NCI-H1092 (cell line): ENCODE measurements at places on chromosomes 13 and 19.

DNA sequence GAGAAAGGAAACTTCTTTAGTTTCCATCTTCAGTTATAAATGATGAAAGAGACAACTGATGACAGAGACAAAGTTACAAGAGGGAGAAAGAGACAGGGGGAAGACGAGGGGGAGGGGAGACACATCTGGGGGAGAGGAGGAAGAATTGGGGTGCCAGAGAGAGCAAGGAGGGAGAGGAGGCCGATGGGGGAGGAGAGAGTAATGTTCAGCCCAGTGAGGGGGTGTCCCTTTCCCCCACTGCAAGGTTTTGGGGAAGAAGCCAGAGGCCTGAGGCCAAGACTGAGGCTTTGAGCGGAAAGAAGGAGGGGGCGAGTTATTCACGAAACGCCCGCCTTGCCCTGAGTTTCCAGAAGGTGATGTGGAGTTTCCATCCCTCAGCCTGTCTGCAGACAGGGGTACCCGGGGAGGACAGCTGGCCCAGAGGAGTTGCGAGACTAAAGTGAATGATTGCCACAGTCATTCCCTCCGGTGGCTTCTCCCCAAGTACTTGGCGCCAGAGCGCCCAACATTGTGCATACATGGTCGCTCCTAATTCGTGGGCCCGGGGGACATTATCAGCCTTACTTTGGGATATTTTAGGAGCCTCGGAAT is 558 bp upstream of the PPAN start:
- no peak for DNase-seq

- no peak for DNase-seq
Measured at GRCh38 chr19:4388337-4389063, 11.8 kb downstream of the SH3GL1 start.

DNA sequence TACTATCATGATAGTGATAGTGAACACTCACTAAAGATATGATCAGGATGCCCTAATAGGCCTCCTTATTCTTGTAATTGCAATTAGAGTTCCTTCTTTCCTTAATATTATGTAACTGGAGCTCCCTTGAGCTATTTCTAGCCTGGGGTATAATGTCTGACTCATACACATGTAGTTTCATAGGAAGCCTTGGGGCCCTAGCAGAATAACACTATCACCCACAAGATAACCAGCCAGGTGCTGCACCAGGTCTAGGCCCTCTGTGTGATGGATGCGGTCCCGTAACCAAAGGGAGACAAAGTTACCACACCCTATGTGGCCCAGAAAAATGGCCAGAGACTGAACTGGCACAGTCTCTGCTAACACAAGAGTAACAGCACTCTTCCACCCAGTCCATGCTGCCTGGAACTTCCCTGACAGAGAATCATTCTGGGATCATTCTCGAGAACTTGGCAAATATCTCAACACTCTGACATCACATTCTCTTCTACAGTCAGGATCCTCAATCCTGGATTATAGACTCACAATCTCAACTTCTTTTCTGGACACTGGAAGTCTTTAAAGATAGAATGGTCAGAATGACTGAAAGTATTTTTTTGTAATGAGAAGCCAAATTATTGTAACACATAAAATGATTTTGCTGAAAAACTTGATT is 32.6 kb upstream of the IGFL4 start:
- DNase-seq: no peak

DNA sequence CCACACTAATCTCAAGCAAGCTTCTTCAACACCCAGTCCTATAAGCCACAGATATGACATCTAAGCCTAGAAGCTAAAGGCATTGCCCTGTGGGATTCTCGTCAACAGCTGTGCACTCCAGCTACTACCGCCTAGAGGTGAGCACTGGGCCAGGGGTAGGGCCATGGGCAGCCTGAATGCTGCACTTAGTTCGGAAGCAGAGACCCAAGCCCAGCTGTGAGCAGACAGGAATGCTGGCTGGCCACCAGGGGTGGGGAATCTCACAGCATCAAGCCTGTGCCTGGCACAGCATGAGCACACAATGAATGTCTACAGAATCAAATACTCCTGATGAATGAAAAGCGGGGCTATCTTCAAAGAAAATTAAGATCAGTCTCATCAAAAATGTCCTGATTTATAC is 167.5 kb upstream of the UBL3 start:
- DNase-seq: no peak

GRCh38 chr13:100941377-100942368 is 267.1 kb upstream of the TMTC4 start:
- DNase-seq: peak; percentile 20

DNA sequence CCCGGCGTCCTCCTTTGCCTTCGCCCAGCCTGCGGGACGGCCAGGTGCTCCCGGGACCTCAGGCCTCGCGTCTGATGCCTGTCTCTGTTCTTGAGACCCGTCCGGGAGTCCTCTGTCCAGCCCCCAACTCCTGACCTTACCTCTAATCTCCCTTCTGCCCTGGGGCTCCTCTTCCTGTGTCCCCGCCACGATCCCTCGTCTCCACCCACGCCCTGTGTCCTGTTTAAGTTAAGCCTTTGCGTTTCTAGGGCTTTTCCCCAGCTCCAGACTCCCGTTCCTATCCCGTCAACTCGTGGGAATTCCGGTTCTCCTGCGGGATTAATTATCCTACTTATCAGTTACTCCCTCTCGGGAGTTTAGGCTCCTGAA is 686 bp downstream of the LENG8 start:
- DNase-seq: no peak

DNA sequence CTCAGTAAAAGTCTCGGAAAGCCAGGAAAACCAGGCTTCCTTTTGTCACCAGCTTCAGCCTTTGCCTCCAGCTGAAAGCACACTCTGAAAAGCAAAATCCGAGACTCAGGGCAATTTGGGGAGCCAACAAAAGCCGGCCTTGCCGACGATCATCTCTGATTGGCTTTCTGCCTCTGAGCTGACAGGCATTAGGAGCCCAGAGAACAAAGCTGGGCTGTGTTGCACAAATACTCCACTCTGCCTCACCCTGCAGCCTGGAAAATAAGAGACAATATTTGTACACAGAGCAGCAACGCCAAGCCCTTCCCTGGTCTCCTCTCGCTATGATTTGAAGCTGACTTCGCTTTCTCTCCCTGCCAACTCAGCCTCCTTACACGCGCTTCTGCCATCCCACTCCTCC is 46.9 kb downstream of the CACNA1A start:
- peak; percentile 69 for DNase-seq

- DNase-seq: no peak
Measured at GRCh38 chr19:10848230-10848856, at the start of gene C19orf38. Gene C19orf38, plus strand, starts transcription at chr19:10848415. Its CDS starts 94 bp downstream, at chr19:10848509.
